Smooth muscle cell of bladder (primary cell): ENCODE measurements at places on chromosomes 11 and 22. TPM values are rescaled to one million over a fixed set of nuclear protein-coding genes. Genes with fewer than 3 reads are reported as not detected.

The FAM227A gene
- 1.6 and 2.1 TPM in 2 replicates for total RNA-seq

The LMF2 gene
- 20.9 and 28.4 TPM in 2 replicates for total RNA-seq

The LIF gene
- total RNA-seq: 17.3 and 34.1 TPM in 2 replicates

The SDHAF2 gene
- total RNA-seq: 41.0 and 47.0 TPM in 2 replicates

The PVALB gene
- total RNA-seq: not detected in 2 replicates

The CCDC157 gene
- total RNA-seq: 1.3 and 1.7 TPM in 2 replicates
